ENCODE measurements at places on chromosomes 1 and 21.

DNA sequence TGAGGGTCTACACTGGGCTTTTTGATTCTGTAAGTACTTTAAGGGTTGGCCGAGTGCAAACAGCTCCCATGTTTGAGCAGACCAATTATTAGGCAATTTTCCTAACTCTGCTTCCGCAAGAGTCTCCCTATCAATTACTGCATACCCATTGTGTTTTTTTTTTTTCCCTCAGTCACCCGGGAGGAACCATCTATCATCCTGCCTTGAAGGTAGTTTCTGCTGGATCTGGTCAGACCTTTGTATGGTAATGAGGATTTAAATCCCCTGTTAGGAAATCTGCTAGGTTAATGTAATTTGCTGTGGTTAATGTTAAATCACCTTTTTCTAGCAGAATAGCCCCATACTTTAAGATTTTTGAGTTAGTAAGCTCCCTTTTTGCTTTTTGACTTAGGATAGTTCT is 40.8 kb upstream of the WARS2 start:
- no peak overlapping the region for H3K4me3 ChIP-seq
- DNase-seq, result no peak
- H3K4me1 ChIP-seq, result no peaks in the 10 kb centered on the region
- no peaks in the 10 kb centered on the region for H3K27me3 ChIP-seq
- H3K27ac ChIP-seq, result no peak overlapping the region

DNA sequence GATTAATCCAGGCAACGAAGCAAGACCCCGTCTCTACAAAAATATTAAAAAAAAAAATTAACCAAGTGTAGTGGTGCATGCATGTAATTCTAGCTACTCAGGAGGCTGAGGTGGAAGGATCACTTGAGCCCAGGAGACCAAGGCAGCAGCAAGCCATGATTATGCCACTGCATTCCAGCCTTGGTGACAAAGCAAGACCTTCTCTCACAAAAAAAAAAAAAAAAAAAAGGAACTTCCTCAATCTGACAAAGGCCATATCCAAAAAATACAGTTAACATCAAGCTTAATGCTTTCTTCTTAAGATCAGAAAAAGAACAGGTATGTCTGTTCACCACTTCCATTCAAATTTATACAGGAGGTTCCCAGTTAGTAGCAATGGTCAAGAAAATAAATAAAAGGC is 54.4 kb downstream of the EVI5 start:
- H3K27me3 ChIP-seq, result no peaks in the 10 kb centered on the region
- H3K36me3 ChIP-seq, result peaks cover 2% of the 10 kb centered on the region
- no peak overlapping the region for H3K27ac ChIP-seq

GRCh38 chr1:64173336-64173940 is 30.0 kb upstream of the UBE2U start:
- H3K27me3 ChIP-seq, result no peaks in the 10 kb centered on the region
- H3K4me3 ChIP-seq, result no peak overlapping the region
- H3K36me3 ChIP-seq, result no peaks in the 10 kb centered on the region
- H3K4me1 ChIP-seq, result peaks cover 14% of the 10 kb centered on the region
- no peak overlapping the region for H3K27ac ChIP-seq

GRCh38 chr1:194296201-194296600 is 1109.8 kb upstream of the B3GALT2 start:
- no peak for DNase-seq
- no peaks in the 10 kb centered on the region for H3K36me3 ChIP-seq
- H3K27me3 ChIP-seq, result no peaks in the 10 kb centered on the region
- no peak overlapping the region for H3K4me3 ChIP-seq
- no peaks in the 10 kb centered on the region for H3K4me1 ChIP-seq
- no peak overlapping the region for H3K27ac ChIP-seq

- DNase-seq, result no peak
- H3K27me3 ChIP-seq, result peaks cover 12% of the 10 kb centered on the region
- H3K4me3 ChIP-seq, result no peak overlapping the region
- H3K36me3 ChIP-seq, result no peaks in the 10 kb centered on the region
- no peak overlapping the region for H3K27ac ChIP-seq
- no peaks in the 10 kb centered on the region for H3K4me1 ChIP-seq
These were observed 11.6 kb downstream of the REG4 start for GRCh38 chr1:119799599-119800177.

DNA sequence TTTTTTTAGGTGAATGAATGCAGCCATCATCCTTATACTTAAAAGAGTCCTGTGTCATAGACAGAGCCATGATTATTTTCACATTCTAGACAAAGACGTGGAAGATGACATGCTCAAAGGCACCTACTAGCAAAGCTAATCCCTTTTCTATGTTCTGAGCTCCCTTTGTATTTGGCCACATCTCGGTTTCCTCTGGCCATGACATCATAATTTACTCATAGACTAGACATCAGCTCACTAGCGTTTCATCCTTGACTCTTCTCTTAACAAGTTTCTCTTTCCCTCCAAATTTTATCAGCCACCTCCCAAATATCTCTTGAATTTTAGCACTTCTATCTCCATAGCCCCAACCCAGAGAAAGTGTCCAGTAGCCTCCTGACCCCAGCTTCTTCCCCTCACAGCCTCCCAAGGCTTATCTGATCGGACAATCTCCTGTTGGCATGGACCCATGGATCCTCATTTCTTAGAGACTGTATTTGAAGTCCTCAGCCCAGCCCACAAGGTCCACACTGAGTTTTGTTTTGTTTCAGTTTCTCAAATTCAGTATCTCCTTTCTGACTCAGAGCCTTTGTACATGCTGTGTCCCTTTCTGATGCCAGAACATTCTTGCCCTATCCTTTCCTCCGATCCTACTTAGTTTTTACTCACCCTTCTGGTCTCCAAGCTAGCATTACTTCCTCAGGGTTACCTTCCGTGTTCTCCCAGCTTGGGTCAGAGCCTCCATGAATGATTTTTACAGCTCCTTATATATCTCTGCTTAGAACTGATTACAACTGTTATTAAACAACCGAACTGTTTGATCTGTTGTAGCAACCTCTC is 33.0 kb upstream of the EPS8L3 start:
- H3K27ac ChIP-seq, result no peak overlapping the region
- H3K4me1 ChIP-seq, result peaks cover 21% of the 10 kb centered on the region
- H3K27me3 ChIP-seq, result no peaks in the 10 kb centered on the region
- no peaks in the 10 kb centered on the region for H3K36me3 ChIP-seq

GRCh38 chr1:27220096-27220495 is 14.3 kb upstream of the WDTC1 start:
- no peak overlapping the region for H3K27ac ChIP-seq
- H3K4me3 ChIP-seq, result no peak overlapping the region
- H3K36me3 ChIP-seq, result no peaks in the 10 kb centered on the region
- H3K27me3 ChIP-seq, result peaks cover 2% of the 10 kb centered on the region

- DNase-seq, result no peak
- no peak overlapping the region for H3K27ac ChIP-seq
- H3K4me1 ChIP-seq, result peaks cover 12% of the 10 kb centered on the region
- no peaks in the 10 kb centered on the region for H3K36me3 ChIP-seq
- H3K27me3 ChIP-seq, result no peaks in the 10 kb centered on the region
- no peak overlapping the region for H3K4me3 ChIP-seq
These were observed 219.3 kb downstream of the TOMM20 start for GRCh38 chr1:234909307-234909810.

DNA sequence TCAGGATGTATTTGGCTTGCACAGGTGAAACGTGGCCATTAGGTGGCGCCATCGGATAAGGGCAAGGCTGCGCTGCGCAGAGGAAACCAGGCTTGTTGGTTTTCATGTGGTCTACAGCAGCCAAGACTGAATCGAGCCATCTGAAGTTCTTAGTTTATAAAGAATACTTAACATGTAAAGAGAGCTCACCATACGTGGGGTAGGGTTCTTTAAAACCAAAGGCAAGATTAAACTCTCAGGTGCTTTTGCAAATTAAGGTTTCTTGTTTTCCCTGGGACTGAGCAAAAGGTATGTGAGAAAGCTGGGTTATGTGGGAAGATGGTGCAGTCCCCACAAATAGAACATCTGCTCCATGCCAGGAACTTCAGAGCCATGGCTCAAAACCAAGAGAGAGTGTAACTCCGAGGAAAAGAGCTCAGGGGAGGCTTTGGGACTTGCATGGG is 9.3 kb downstream of the MASP2 start:
- H3K27ac ChIP-seq, result no peak overlapping the region
- H3K4me1 ChIP-seq, result no peaks in the 10 kb centered on the region
- no peak overlapping the region for H3K4me3 ChIP-seq
- DNase-seq, result peak; percentile 87
- no peaks in the 10 kb centered on the region for H3K27me3 ChIP-seq
- no peaks in the 10 kb centered on the region for H3K36me3 ChIP-seq

GRCh38 chr1:171802207-171802606 is 20.7 kb downstream of the METTL13 start:
- DNase-seq, result no peak
- H3K36me3 ChIP-seq, result no peaks in the 10 kb centered on the region
- H3K27me3 ChIP-seq, result no peaks in the 10 kb centered on the region
- H3K27ac ChIP-seq, result no peak overlapping the region
- no peaks in the 10 kb centered on the region for H3K4me1 ChIP-seq

GRCh38 chr1:224679606-224680005 is 63.5 kb downstream of the CNIH3 start:
- H3K36me3 ChIP-seq, result no peaks in the 10 kb centered on the region
- H3K4me3 ChIP-seq, result no peak overlapping the region
- H3K4me1 ChIP-seq, result no peaks in the 10 kb centered on the region
- peaks cover 3% of the 10 kb centered on the region for H3K27me3 ChIP-seq
- H3K27ac ChIP-seq, result no peak overlapping the region

- H3K27me3 ChIP-seq, result no peaks in the 10 kb centered on the region
- H3K27ac ChIP-seq, result no peak overlapping the region
- peaks cover 15% of the 10 kb centered on the region for H3K4me1 ChIP-seq
- DNase-seq, result no peak
- no peak overlapping the region for H3K4me3 ChIP-seq
These were observed 63.9 kb downstream of the OBSCN start for GRCh38 chr1:228271701-228272251.

GRCh38 chr1:56578138-56578962 is 1.0 kb downstream of the PLPP3 start:
- peak overlapping the region; percentile 42 for H3K4me3 ChIP-seq
- no peaks in the 10 kb centered on the region for H3K36me3 ChIP-seq
- no peaks in the 10 kb centered on the region for H3K27me3 ChIP-seq

- DNase-seq, result no peak
- no peak overlapping the region for H3K27ac ChIP-seq
- H3K36me3 ChIP-seq, result no peaks in the 10 kb centered on the region
- no peak overlapping the region for H3K4me3 ChIP-seq
- peaks cover 1% of the 10 kb centered on the region for H3K27me3 ChIP-seq
- H3K4me1 ChIP-seq, result no peaks in the 10 kb centered on the region
These were observed 57.1 kb downstream of the ZC3H11B start for GRCh38 chr1:219555806-219556205.

- no peak overlapping the region for H3K4me3 ChIP-seq
- H3K4me1 ChIP-seq, result peaks cover 32% of the 10 kb centered on the region
- H3K36me3 ChIP-seq, result peaks cover 16% of the 10 kb centered on the region
- no peak for DNase-seq
- H3K27ac ChIP-seq, result peak overlapping the region; percentile 36
These were observed 111.7 kb downstream of the RGL1 start for GRCh38 chr1:183916574-183916973.

- H3K4me3 ChIP-seq, result no peak overlapping the region
- peaks cover 7% of the 10 kb centered on the region for H3K27me3 ChIP-seq
- H3K4me1 ChIP-seq, result peaks cover 11% of the 10 kb centered on the region
- no peak overlapping the region for H3K27ac ChIP-seq
These were observed 3.5 kb upstream of the TSPAN1 start for GRCh38 chr1:46171351-46171750.

DNA sequence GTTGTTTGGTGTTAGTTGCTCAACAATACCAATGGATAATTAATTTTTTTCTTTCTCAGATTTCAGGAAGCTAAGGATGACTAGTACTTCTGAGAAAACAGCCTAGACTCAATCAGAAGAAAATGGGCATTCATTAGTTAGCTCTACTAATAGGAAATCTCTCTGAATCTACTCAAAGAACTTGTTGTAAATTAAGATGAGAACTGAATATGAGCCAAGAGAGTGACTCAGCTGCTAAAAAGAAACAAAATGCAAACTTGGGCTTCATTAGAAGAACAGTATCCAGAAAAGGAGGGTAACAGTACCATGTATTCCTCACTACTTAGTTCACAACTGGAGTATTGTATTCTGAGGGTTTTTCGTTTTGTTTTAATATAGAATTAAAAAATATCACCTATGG is 12.5 kb downstream of the FOXJ3 start:
- H3K4me3 ChIP-seq, result no peak overlapping the region
- peak overlapping the region; percentile 16 for H3K27ac ChIP-seq
- no peaks in the 10 kb centered on the region for H3K27me3 ChIP-seq
- no peaks in the 10 kb centered on the region for H3K36me3 ChIP-seq

- no peaks in the 10 kb centered on the region for H3K4me1 ChIP-seq
- H3K27ac ChIP-seq, result no peak overlapping the region
- peak; percentile 69 for DNase-seq
- H3K27me3 ChIP-seq, result peaks cover 2% of the 10 kb centered on the region
- H3K4me3 ChIP-seq, result no peak overlapping the region
These were observed 135.9 kb downstream of the TM2D1 start for GRCh38 chr1:61588736-61589672.

DNA sequence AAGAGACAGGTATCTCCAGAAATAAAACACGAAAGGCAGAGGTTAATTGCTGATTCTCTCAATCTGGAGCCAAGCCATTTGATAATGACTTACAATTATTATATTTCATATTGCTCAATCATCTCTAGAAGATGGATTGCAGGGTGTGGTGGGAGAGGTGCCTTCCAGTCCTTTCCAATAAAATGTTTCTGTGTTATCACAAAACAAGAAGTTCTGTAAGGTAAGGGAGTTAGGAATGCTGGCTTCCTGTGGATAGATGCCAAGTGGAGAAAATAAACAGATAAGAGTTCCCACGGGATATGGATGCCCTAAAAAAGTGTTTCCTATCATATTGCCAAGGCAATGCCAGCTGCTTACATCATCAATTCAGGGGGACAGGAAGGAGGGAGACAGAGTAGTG is 7.2 kb upstream of the CCN1 start:
- peak overlapping the region; percentile 24 for H3K27ac ChIP-seq
- H3K4me3 ChIP-seq, result no peak overlapping the region
- peak; percentile 78 for DNase-seq
- H3K4me1 ChIP-seq, result peaks cover 80% of the 10 kb centered on the region
- H3K27me3 ChIP-seq, result no peaks in the 10 kb centered on the region

DNA sequence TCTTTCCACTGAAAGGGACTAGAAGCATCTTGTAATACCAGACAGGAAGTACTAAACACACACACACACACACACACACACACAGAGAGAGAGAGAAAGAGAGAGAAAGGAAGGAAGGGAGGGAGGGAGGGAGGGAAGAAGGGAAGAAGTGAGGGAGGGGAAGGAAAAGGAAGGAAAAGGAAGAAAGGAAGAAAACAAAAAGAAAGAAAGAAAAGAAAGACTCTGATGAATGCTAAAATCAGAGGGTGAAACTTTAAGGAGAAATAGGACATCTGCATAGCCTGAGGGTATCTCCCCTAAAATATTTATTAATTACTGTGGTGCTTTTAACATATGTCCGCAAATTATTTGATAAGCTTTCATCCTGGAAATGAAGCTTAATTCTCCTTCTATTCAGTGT is 10.6 kb downstream of the TRIT1 start:
- no peaks in the 10 kb centered on the region for H3K36me3 ChIP-seq
- no peak for DNase-seq
- H3K27ac ChIP-seq, result no peak overlapping the region
- no peak overlapping the region for H3K4me3 ChIP-seq

DNA sequence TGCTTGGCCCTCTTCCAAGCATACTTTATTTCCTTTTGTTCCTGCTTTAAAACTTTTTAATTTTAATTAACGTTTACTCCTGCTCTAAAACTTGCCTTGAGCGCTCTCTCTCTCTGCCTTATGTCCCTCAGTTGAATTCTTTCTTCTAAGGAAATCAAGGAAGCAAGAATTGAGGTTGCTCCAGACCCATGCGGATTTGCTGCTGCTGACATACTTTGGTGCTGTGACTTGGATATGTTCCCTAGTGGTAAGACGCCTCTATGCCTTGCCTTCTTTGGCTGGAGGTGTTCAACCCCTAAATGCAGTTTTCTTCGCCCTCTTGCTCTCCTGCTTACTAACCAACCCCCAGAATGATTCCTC is 148.1 kb downstream of the ADSS2 start:
- no peak overlapping the region for H3K27ac ChIP-seq
- H3K27me3 ChIP-seq, result no peaks in the 10 kb centered on the region
- DNase-seq, result peak; percentile 39
- H3K36me3 ChIP-seq, result no peaks in the 10 kb centered on the region
- no peak overlapping the region for H3K4me3 ChIP-seq
